LHCN-M2 (cell line): ENCODE measurements at places on chromosomes 7 and 10.

- peak; percentile 71 for DNase-seq
Observed at GRCh38 chr10:114996542-114996941, 58.5 kb downstream of the TRUB1 start.

GRCh38 chr10:104678658-104679057 lies 37.6 kb downstream of the SORCS3 start:
- DNase-seq: no peak

DNA sequence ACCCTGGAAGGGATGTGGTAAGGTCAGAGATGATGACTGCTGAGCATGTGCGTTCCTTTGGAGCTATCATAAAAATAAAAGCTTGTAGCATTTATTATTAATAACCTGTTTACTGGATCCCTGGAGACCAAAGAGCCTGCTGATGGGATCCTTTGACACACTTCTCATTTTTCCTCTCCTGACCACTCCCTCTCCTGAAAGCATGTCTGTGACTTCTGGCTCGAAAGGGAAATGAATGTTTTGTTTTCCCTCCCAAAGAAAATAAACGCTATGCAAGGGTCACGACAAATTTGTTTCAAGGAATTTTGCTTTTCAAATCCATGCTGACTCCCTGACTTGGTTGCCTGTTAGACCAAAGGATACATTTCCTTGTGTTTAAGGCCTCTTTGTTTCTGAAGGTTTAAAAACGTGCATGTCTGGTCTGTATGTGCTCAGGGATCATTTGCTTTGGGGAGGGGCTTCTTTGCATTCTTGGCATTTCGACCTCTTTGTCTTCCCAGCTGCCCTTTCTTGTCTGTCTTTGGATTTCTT lies 185.1 kb upstream of the AGK start:
- peak; percentile 58 for DNase-seq

DNA sequence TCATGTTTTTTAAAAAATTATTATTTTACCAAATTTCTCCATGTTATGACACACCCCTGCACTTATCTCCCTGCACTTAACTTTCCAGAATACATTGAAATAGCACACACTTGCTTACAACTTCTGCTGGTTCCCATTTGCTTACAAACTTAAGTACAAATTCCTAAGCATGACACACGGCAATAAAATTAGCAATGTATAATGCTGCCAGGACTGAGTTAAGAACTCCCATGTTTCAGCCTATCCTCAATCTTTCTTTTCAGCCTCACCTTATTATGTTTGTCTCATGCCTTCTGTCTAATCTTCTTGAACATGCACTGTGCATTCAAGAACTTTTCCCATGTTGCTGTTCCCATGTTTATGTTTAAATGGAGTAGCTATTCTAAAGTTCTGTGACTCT lies 40.8 kb downstream of the PRPS1L1 start:
- peak; percentile 70 for DNase-seq

DNA sequence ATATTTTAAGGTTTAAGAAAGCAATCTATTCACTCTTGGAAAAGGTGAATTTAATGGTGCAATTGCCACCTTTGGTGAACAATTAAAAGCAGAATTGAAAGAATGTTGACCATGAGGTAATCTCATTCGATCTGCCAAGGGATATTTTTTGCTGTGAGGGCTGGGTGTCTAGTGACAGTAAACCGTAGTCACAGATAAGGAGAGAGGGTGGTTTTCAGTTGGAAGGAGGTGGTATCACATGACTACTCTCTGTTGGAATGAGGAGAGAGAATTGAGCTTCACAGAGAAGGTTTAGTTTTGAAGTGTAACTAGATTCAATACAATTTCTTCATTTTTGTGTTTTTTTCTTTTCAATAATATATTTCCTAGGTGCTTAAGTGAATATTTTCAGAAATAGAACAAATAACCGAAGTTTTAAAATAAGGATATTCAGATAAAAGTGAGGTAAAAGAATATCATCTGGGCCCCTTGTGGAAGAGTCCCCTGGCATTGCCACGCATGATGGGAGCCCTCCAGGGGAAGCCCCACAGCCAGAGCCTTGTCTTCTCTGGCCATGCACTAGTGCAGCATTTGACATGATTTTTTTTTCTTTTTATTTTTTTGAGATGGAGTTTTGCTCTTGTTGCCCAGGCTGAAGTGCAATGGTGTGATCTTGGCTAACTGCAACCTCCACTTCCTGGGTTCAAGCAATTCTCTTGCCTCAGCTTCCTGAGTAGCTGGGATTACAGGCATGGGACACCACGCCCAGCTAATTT lies 73.4 kb downstream of the GPR141 start:
- no peak for DNase-seq

- DNase-seq: peak; percentile 88
Observed at GRCh38 chr7:25069900-25070443, 55.1 kb downstream of the CYCS start.

GRCh38 chr7:66557214-66558200 lies 71.2 kb upstream of the KCTD7 start:
- peak; percentile 42 for DNase-seq

- DNase-seq: peak; percentile 99
Observed at GRCh38 chr10:95229724-95230627, 35.9 kb downstream of the ACSM6 start.

DNA sequence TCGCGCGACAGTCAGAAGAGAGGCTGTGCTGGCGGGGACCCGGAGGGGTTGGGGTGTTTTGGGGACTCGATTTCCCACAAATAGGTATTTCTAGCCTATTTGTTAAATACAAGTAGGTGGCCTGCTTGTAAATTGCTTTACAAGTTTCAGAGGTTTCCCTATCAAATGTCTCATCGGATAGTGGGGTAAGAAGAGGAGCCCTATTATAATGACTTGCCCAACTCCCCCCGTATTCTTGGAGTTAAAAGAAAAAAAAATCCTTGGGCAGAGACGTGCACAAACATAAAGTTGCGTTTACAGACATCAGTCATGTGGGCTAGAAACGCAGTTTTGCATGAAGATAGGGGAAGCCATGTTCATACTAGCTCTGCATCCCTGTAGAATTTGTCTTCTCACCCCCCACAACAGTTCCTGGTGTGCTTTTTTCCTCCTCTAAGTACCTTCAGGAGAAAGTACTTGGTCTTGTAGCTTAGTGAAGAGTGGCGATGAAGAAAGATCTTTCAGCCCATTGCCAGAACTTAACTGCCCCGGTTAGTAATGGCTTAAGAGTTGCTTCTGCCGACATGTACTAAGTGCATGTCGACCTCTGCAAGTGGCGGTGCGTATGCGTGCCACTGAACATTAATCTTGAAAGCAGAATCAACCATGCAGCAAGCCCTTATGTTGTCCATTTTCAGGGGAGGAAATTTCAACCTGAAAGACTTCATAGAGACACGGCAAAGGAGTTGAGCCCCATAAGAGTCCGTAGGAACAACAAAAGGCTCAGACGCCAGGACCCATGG lies 832 bp upstream of the TIAL1 start:
- DNase-seq: no peak

GRCh38 chr10:60042914-60043313 lies 136.6 kb upstream of the CCDC6 start:
- no peak for DNase-seq

DNA sequence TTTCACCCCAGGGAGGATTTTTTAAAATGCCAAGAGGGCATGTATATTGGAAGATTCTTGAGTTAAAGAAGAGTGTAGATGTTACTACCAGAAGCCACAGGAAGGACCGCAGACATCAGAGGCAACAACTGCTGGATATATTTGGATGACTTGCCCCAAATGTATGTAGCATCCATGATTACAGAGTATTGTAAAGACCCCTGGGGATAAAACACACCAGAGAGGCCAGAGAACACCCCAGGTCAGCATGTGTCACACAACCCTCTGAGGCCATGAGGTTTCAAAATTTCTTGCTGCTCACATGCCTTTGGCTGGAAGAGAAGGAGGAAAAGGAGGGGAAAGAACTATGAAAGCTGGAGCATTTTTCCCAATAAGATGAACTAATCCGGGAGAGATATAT lies 108.0 kb upstream of the LSM8 start:
- DNase-seq: no peak

DNA sequence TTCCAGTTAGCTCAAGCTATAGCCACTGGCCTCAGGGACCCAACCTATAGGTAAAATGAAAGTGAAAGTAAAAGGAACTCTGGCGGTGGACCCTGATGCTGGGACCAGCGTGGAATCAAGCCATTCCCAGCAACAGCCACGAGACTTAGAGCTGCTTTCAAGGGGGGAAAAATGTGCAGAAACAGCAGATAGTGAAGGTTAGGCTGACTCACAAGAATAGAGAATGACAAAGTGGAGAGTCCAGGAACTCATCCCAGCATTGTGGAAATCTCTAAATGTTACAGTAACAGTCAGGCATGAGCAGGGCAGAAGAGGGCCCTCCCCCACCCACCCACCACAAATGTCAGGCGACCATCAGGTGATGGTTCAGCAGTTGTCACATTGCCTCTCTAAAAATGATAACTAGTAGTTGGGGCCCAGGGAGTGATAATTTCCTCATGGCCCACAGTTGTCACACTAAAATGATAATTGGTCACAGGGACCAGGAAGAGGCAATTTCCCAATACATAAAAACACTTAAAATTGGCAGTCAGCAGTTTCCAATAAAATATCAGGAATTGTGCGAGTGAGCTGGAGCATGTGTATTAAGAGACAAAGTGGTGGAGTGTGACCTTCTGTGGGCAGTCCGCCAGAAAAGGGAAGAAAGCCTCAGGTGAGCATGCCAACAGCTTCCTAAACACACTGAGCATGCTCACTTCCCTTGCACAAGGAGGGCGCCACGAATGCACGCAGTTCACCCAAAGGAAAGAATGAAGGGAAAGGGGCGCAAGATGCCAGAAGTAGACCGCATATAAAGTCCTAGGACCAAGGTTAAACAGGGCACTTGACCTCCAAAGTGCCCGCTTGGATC lies 129.8 kb upstream of the PPP1R3A start:
- peak; percentile 57 for DNase-seq

- no peak for DNase-seq
Observed at GRCh38 chr7:41711283-41712064, 8.6 kb upstream of the INHBA start.

GRCh38 chr10:119135513-119135881 lies 30.0 kb downstream of the SFXN4 start:
- no peak for DNase-seq

- no peak for DNase-seq
Observed at GRCh38 chr10:83343676-83344075, 795.6 kb upstream of the GHITM start.

DNA sequence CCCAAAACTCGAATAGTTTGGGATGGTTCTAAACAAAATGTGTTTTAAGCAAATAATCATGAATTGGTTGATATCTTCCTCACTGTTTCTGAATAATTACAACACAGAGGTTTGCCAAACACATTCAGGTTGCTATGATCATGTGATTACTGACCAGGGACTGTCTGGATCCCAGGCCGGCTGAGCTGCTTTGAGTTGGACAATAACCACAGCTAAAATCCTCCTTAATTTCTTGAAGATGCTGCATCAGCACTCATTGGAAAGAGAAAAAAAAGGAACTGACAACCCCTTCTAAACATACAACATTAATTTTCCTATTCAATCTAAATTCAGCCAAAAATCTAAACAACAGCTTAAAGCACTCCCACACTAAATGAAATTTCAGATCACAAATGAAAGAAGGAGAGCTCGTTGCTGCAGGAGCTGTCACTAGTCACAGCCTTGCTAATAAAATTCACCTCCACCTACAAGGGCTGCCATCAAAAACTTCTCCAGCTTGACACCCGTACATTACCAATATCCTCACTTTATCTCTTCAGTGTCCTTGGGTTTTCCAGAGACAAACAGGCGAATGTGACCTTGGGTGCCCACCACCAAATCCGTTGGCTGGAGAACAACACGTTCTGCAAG lies 560.2 kb downstream of the KCNMA1 start:
- DNase-seq: no peak
